ENCODE measurements at places on chromosomes 2 and 18. TPM values are rescaled to one million over a fixed set of nuclear protein-coding genes. Genes with fewer than 3 reads are reported as not detected.

UGT1A4 gene
- not detected for polyA plus RNA-seq

LIMS2 gene
- 33.2 TPM for polyA plus RNA-seq

CREG2 gene
- polyA plus RNA-seq = not detected

DLGAP1 gene
- 0.02 TPM for polyA plus RNA-seq

SLC5A7 gene
- not detected for polyA plus RNA-seq

IL36G gene
- not detected for polyA plus RNA-seq

TMEM37 gene
- 0.51 TPM for polyA plus RNA-seq

C2orf81 gene
- polyA plus RNA-seq = 0.67 TPM
